ENCODE measurements at places on chromosomes 16 and 17.

DNA sequence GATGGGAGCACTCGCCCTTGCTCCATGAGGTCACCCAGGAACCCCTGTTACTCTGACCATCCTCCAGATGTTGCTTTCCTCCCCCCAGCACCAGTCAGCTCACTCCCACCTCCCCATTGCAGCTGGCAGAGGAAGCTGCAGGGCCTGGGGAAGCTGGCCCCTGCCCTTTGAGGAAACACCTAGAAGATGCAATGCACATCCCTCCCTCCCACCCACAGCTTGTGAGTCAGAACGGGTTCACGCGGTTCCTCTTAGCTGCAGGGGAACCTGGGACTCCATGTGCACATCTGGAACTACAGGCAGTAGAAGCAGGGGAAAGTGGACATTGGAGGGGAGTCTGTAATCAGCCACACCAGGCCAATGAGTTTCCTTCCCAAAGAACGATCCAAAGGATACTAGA, 96.9 kb downstream of the KATNIP start:
- DNase-seq, result no peak

GRCh38 chr17:17229416-17230384, 7.3 kb downstream of the FLCN start:
- no peak for DNase-seq

DNA sequence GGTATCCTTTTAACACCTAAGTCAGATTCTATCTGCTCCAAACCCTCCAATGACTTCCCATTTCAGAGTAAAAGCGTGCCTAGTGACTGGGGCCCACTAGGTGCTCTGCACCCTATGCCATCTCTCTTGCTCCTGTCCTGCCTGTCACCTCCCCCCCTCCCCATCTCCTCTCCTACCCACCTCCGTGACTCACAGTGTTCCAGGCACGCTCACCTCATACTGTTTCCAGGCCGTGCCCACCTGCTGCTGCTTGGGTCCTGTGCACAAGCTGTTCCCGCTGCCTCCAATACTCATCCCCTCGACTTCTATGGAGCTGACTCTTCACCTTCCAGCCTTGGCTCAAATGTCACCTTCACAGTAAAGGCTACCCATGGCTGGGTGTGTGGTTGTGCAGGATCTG, 21.7 kb downstream of the DNAH3 start:
- no peak for DNase-seq

GRCh38 chr17:65572581-65573281, 11.3 kb upstream of the AXIN2 start:
- DNase-seq, result peak; percentile 94

- peak; percentile 57 for DNase-seq
Measured at GRCh38 chr16:27795992-27796614, 246.2 kb downstream of the KATNIP start.

- DNase-seq, result no peak
Measured at GRCh38 chr16:78478267-78478861, 378.9 kb downstream of the WWOX start.

GRCh38 chr16:72092832-72093447, 480 bp downstream of the TXNL4B start:
- no peak for DNase-seq

All from NT2/D1 (cell line).